ENCODE measurements at places on chromosomes 6 and 20.

DNA sequence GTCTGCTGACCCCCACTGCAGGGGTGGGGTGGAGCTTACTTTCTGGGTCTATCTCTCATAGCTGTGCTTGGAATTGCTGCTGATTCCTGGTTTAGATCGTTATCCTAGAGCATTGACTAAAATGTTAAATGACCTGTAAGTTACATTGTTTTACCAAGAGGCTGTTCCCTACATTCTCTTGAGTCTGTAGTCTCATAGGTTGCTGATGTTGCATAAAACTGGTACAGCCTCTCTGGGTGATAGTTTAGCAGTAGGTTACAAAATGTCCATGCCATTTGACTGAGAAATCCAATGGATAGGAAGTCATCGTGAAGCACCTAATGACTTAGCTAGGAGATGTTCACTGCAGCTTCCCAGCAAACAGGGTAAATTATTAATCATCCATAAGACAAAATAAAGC, 62.4 kb downstream of the TPD52L1 start:
- DNase-seq: no peak

GRCh38 chr6:138593124-138593877, 94.0 kb upstream of the NHSL1 start:
- DNase-seq: peak; percentile 36

GRCh38 chr6:139640448-139640847, 266.0 kb upstream of the CITED2 start:
- DNase-seq: no peak

DNA sequence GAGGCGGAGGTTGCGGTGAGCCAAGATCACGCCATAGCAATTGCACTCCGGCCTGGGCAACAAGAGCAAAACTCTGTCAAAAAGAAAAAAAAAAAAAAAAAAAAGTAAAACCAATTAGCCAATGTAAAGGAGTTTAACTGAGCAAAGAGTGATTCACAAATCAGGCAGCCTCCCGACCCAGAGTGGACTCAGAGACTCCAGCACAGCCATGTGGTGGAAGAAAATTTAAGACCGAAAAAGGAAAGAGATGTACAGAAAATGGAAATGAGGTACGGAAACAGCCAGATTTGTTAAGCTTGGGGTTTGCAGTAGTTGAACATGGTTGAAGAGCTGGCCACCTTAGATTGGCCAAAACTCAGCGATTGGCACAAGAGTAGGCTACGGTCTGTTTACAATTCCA, 51.4 kb downstream of the ERMARD start:
- DNase-seq: no peak

- DNase-seq: peak; percentile 38
Observed at GRCh38 chr20:45359406-45360148, 3.4 kb upstream of the SYS1 start.

DNA sequence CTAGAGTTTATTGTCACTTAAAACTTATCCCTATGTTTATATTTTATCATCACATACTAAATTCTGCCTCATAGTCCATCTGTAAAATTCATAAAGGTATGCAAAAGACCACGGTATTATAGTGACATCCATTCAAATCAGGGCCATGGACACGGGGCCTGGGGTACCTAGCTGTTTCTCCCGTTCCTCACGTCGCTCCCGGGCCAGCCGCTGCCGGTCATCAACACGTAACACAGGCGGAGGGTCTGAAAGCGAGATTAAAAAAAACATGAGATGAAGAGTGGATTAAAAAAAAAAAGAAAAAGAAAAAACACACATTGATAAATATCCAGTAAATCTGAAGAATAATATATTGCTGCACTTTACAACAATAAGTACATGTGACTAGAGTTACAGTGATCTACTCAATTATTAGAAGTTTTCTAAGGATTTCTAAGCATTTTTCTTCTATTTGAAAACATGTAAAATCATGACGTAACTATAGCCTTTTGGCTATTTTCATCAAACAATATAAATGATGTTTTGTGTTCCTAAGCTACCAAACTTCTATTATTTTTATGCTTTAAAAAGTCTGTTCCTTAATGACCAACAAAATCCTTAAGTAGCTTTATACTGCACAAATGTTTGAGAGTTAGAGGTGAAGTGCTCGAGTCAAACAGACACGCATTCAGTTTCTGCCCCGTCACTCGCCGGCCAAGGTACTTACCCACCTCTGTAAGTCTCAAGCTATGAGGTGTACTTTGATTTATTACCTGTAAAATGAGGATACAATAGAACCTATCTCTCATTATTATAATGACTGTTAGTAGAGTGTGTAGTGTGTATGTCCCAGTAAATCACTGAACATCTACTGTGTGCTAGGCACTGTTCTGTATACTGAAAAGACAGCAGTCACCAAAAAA, 122.1 kb upstream of the BCLAF1 start:
- no peak for DNase-seq

DNA sequence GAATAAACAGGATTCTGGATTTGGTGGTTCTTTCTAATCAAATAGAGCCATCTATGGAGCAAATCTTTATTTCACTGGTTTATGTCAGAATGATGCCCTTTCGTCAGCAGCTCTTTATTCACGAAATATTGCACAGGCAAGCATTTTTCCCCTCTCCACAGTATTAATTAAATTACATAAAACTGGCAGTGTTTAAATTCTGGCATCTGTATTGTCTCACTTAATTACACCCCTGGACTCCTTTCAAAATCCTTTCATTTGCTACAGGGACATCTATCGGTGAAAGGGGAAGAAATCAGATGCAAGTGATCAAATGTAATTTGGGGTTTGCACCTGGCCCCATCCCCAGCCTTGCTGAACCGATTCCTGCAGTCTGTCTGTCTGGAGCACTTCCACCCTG, 801.9 kb downstream of the QKI start:
- no peak for DNase-seq

GRCh38 chr6:149895048-149895590, 2.8 kb downstream of the RAET1E start:
- no peak for DNase-seq

DNA sequence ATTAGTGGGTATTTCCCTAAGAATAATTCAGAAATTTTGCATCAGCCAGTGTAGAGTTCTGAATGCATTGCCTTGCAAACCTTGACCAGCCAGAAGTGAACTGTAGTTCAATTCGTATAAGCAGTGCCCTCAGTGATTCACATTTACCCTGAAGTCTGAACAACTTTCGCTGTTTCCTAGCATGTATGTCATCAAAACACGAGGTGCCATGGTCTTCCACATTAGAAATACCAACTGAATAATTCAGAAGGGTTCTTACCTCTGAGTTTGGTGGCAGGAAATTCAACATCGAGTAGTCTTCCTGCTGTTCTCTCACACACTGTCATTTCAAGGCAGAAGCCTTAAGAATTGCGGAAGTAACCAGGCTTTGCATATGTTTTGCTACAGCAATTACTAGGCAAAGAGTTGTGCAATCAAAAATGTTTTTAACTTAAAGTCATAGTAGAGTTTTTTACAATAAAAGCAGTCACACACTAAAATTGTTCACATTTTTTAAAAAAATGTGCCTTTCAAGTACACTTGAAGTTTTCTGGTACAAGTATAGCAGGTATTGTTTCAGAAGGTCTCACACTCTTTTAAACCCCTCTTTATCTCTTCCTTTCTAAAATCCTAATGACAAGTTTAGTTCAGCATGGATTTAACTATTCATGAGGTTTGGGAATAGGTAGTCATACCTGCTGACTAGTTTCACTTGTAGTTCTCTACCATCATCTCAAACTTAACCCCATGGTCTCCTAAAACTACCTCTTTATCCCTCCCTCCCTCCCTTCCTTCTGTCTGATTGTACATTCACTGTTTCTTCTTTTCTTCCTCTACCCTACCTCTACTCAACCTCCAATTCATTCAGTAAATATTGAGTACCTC, 118.3 kb downstream of the STXBP5 start:
- no peak for DNase-seq

DNA sequence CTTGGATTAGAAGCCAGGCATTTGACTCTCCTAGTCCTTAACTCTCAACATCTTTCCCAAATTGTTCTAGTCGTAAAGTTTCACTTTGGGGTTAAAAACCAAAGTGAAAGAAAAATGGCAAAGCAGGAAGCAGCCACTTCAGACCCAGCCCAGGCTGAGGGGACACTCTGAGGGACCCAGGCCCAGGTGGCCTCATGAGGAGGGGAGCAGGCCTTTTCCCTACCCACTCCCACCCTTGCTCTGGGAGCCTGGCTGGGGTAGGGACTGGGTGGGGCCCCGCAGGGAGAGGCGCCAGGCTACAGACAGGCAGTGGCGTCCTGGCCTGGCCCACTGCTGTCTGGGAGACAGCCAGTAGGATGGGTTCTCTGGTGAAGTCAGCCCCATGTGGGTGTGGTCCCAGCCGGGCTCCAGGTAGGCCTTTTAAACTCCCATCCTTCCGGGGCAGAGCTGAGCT, 68.7 kb upstream of the MYL9 start:
- DNase-seq: no peak

DNA sequence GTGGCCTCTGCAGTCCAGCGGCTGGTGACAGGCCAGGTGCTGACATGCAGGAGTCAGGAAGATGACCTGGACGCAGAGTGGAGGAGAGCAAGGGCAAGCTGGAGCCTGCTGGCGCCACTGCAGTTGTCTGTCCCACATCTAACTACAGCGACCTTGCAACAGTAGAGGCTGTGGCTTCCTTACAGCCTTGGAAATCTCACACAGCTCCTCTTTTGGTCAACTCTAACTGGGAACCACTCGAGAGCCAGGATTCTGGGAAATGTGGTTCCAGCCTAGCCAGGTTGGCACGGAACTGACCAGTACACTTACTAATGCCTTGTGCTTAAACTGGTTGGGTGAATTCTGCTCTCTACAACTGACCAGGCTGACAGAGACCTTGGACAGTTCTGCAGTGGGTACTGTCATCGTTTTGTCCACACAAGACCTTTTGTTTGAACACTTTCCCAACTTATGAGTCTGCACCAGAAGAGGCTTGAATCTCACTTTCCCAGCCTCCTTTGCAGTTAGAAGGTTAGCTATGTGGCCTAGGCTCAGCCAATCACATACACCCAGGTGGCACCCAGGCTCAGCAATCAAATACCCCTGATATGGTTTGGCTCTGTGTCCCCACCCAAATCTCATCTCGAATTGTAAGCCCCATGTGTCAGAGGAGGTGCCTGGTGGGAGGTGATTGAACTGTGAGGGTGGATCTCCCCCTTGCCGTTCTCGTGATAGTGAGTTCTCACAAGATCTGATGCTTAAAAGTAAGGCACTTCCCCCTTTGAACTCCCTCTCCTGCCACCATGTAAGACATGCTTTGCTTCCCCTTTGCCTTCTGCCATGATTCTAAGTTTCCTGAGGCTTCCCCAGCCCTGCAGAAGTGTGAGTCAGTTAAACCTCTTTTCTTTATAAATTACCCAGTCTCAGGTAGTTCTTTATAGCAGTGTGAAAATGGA, 153.5 kb downstream of the ZMYND8 start:
- DNase-seq: no peak

DNA sequence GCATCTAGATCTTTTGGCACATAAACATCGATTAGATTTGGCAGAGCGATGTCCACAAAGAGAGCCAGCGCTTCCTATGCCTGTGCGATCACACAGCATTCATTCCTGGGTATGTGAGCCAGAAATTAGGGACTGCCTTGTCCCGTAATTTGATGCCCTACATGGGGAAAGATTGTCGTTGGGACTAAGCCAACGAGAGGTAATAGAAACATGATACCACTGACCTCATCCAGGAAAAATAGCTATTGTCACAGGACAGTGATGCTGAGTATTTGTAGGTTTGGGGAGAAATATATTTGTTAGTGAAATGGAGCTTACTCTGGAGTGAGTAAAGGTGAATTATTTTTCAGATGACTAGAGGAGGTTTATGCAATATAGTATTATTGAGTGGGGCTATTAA, 154.0 kb downstream of the TSHZ2 start:
- DNase-seq: no peak

DNA sequence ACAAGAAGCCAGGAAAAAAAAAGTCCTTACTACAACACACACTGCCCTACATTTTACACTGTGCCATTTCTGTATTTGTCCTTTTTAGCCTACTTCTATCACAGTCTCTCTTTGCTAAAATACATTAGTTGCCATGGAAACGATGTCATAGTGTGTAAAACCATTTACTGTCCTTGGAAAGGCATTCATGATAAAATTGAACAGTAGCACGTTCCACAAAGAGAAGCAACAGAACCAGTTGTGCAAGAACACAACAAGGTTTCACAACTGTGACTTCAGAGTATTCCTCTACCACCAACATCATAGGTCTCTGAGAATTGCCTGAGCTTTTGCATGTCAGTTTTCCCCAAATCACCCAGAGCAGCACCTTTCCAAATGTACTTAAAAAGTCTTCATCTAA, 20.5 kb downstream of the FYN start:
- no peak for DNase-seq

GRCh38 chr6:87376643-87377042, 31.1 kb upstream of the CFAP206 start:
- DNase-seq: no peak

DNA sequence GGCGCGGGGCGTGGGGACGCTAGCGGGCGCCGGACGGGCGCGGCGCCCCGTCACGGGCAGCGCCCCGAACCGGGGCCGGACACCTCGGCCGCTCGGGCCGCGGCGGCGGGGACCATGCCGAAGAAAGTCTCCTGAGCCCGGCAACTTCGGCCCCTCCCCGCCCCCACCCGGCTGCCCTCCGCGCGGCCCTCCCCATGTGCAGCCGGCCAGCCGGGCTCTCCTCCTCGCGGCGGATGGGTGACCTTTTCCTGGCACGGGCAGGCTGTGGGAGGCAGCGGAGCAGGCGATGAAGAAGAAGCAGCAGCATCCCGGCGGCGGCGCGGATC, 278 bp downstream of the UST start:
- no peak for DNase-seq

DNA sequence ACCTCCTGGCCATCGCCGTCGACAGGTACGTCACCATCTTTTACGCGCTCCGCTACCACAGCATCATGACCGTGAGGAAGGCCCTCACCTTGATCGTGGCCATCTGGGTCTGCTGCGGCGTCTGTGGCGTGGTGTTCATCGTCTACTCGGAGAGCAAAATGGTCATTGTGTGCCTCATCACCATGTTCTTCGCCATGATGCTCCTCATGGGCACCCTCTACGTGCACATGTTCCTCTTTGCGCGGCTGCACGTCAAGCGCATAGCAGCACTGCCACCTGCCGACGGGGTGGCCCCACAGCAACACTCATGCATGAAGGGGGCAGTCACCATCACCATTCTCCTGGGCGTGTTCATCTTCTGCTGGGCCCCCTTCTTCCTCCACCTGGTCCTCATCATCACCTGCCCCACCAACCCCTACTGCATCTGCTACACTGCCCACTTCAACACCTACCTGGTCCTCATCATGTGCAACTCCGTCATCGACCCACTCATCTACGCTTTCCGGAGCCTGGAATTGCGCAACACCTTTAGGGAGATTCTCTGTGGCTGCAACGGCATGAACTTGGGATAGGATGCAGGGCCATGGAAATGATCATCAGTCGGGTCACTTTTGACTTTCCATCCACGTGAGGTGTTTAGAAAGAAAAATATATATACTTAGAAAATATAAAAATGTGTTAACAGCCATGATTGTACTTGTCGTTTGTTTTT, 868 bp downstream of the MC3R start:
- no peak for DNase-seq

- no peak for DNase-seq
Observed at GRCh38 chr20:49786668-49787370, 25.8 kb upstream of the SLC9A8 start.

- DNase-seq: peak; percentile 63
Observed at GRCh38 chr6:152750694-152751093, at the start of gene VIP. TSS of gene VIP (plus strand) at chr6:152750797. CDS start at chr6:152752178, 1,381 bp downstream.
